ENCODE measurements at places on chromosomes 2 and 18.
A peak's percentile ranks its signal among the peaks of the same experiment; 100 is the strongest.

GRCh38 chr2:238461491-238461890, 34.8 kb downstream of the ASB1 start:
- no peak for DNase-seq

DNA sequence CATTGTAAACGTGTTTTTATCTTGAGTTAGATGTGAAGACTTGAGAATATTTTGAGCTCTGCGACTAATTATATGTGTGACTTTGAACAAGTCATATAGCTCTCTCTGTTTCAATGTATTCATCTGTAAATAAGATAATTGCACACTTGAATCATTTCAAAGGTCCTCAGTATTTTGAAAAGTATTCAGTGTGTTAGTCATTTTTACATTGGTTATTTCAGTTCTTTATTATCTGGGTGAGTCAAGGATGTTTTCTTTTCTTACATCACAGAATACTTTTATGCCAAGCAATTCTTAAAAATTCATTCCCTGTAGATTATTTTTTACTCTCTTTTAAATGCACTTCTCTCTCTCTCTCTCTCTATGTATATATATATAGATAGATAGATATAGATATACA, 1098.0 kb upstream of the ZEB2 start:
- DNase-seq, result no peak

DNA sequence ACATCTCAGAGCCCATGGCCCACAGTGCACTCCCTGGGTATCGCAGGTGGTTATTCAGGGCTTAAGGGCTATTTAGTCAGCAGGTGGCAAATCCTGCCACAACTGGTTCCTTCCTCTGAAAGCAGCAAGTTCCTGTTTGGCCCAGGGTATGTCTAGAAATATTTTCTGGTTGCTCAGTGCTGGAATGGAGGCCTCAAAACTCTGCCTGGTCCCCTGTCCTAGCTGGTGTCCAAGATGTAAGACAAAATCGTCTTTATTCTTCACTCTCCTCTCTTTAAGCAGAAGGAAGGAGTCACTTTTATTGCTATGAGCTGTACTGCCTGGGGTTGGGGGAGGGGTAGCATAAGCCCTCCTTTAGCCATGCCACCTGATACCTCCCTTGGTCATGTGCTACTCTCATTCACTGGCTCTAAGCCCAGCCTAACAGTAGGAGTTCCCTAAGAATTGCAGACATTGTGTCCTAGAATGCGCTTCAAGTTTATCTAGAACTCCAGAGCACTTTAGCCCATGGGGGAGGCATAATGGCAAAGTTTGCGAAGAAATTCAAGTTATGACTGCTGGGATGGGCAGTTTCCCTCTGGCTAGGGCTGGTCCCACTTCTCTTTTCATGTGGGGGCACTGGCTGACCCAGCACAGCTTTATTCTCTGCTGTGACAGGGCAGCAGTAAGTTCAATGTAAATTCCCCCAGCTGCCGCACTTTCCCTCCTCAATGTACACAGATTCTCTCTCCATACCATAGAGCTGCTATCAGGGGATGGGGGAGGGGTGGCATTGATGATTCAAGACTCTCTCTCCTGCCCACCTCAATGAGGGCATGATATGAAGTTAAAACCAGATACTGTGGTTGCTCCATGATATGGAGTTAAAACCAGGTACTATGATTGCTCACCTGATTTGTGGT, 27.1 kb upstream of the CWC22 start:
- no peak for DNase-seq

DNA sequence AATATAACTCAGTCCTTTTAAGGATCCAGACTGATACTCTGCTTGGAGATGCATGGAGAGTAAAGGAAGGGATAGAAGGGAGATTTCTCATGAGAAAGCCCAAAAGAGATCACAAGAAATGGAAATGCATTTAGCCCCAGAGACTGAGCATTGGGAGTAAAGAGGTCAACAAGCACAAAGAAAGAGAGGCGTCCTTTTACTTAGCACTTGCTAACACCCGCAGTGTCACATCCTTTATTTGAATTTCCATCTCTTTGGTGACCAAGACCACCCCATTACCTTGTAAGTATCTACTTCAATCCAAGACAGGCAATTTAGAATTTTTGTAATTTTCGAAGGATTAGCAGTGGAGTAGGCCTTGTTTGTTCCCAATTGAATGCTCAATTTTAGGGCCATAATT, 111.8 kb upstream of the DCC start:
- no peak for DNase-seq

- no peak for DNase-seq
These were observed 5.9 kb upstream of the POMC start for GRCh38 chr2:25174192-25174861.

GRCh38 chr2:189819297-189819704, 35.1 kb downstream of the PMS1 start:
- no peak for DNase-seq

DNA sequence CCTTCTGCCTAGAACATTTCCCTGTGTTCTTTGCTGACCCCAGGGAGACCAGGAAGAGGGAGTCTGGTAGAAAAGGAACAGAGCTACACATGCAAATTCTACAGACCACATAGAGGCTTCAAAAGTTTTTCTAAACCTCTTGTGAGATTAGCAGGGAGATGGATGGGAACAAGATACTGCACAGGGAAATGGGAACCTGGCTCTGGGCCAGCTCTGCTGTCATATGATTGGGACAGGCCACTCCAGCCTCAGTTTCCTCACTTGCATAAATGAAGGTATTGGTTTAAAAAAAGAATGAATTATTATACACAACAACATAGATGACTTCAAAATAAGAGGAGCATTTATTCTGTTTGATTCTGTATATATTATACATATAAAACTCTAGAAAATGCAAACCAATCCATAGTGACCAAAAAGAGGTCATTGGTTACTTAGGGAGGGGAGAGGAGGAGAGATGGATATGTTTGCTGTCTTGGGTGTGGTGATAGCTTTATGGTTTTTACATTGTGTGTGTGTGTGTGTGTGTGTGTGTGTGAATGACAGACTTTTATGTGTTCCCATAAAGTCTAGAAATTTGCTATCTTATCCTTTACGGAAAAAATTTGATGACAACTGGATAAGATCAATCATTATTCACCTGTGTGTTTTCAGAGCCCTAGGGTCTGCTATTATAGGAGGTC, 115.5 kb downstream of the MGAT5 start:
- DNase-seq, result no peak

- peak; percentile 30 for DNase-seq
These were observed 1.5 kb downstream of the EFR3B start for GRCh38 chr2:25043241-25043867.

GRCh38 chr2:143716522-143716921, 587.3 kb downstream of the ARHGAP15 start:
- no peak for DNase-seq

DNA sequence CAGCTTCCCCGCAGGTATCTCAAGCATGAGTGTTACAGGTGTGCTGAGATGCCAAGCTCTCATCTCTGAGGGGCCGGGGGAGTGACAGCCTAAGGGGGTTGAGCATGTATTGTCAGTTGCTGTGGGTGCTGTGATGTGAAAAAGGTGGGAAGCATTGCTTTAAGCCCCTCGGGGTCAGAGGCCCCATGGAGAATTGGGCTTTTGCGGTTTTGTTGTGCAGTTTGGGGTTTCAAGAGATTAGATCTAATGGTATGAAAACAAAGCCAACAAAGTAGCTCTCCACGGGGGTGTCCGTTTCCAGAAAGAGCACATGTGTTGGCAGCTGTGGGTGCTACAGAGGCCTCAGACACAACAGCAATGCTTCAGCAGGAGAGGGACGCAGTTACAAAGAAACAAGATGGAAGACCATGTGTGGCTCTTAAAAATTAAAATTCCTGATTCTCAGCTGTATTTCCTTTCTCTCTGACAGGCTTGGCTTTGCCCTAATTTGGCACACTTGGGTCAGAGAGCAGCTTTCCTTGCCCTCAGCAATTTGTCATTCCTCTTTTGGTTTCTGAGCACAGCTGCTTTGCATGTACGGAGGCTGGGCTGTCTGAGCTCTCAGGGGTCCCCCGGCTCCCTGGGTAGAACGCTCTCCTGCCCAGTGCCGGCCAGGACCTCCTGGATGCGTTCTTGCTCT, 69.9 kb downstream of the TMEM247 start:
- no peak for DNase-seq

DNA sequence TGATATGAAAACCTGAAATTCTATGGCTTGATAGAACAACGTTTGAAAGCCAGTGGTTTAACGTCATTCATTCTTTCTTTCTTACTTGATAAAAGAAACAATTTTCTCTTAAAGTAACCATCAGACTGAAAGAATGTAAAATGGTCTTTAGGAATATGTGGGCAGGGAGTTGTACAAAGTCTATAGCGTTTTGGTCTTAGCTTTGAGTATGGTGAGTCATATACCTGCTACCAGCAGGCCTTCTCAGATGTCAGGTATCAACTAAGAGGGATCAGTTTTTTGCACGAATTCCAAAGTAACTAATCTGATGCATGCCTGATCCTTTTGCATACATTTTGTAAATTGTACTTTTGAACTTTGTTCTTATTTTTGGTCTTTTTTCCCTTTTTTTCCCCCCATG, 101.5 kb upstream of the DSEL start:
- DNase-seq, result no peak

DNA sequence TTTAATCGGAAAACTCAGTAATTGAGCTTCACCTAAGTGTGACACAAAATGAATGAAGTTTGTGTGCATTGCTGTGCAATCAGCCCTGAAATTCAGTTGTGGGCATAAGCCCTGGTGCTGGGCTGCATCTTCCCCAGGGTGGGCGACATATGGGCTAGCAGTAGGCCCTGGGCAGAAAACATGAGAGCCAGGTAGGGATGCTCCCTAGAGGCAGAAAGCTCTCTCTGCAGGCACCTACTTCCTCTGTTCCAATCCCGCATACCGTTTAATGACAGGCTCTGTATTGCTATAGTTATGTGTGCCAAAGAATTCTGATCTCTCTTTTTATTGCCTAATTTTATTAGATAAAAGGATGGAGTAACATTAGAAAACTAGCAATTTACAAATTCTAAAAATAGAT, 456.7 kb downstream of the NRXN1 start:
- no peak for DNase-seq

DNA sequence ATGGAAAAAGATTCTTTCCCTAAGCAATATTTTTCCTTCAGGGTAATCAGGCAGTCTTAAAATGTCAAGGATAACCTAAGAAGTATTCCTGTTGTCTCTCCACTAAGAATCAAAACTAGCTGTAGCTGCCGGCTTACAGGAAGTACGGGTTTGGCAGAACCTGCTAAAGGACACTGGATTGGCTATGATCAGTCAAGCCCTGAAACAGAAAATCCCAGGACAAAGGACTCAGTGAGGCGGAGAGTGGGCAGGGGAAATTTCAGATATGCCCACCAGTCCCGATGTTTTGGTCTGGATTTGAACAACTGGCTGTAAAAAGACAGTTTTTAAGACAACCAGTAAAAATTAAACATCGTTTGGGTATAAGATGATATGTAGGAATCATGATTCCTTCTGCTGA, 155.7 kb downstream of the HDAC4 start:
- DNase-seq, result no peak

DNA sequence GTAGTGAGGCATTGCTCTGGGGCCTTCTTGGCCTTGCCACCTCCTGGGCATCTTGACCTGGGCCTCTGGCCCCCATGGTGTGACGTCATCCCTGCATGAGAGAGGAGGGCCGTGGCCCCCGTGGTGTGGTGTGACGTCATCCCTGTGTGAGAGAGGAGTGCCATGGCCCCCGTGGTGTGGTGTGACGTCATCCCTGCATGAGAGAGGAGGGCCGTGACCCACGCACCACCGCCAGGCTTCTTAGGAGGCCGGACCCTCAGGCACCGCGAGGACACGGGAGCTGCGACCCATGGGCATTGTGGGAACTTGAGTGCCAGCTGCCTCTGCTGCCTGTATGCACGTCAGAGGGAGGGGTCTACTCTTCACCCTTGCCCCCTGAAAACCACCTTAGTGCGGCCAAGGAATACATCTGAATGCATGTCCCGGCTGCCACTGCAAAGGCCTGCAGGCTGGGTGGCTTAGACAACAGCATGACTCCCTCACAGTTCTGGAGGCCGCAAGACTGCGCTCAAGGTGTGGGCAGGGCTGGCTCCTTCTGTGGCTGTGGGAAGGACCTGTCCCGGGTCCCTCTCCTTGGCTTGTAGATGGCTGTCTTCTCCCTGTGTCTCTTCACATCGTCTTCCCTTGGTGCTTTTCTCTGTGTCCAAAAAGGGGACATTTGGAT, 20.8 kb upstream of the OTOS start:
- DNase-seq, result no peak

GRCh38 chr2:7392076-7392787, 475.0 kb downstream of the RNF144A start:
- DNase-seq, result no peak

- DNase-seq, result no peak
These were observed 237.6 kb upstream of the FOSL2 start for GRCh38 chr2:28155086-28155485.

- DNase-seq, result peak; percentile 68
These were observed 31.9 kb upstream of the CREG2 start for GRCh38 chr2:101419096-101419663.

DNA sequence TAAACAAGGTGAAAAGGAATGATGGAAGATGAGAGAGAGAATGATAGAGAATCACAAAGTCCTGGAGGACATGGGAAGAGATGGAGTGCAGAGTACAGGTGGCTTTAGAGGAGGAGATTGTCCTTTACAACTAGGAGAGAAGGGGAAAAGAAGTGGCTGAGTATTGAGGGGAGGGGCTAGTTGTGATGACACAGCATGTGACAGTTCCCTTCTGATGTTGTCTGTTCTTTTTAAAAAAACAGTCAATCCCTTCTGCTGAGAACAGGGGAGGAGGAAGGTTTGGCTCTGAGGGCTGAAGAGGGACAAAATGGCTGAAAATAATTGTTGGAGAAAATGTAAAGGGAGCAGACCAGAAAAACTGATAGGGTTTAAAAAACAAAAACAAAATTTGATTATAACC, 44.0 kb downstream of the STEAP3 start:
- DNase-seq, result no peak

DNA sequence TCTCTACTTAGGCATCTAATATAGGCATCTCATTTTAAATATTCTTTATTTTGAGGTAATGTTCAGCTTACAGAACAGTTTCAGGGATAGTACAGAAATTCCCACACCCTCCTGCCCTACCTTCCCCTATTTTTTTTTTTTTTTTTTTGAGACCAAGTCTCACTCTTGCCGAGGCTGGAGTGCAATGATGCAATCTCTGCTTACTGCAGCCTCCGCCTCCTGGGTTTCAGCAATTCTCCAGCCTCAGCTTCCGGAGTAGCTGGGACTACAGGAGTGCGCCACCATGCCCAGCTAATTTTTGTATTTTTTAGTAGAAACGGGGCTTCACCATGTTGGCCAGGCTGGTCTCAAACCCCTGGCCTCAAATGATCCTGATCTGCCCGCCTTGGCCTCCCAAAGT, 97.6 kb downstream of the EPB41L5 start:
- DNase-seq, result no peak

DNA sequence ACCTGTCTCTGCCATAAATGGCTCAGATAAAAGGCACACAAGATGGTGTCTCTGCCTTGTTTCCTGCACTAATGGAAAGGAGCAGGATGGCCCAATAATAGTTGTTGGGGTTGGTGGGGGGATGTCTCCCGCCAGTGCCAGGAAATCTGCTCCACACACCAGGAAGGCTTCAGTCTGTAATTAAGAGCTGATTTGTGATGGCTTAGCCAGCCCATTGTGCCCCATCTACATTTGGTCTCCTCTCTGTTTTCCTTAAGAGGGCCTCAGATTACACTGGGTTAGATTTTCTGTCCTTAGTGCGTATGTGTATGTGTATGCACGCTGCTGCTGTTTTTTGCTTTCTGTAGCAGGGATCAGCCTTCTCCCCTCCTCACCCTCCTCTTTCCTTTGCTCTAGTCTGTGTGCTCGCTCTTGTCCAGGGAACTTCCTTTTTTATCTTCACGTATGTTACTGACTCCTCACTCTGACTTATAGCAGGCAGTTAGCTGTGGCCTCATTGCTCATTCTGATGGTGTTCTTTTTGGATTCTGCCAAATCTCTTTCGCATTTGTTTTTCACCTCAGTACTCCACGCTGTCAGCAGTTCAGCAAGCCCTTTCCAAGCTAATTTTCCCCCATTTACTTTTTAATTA, 33.4 kb upstream of the MGAT5 start:
- no peak for DNase-seq
